ENCODE measurements at places on chromosomes 2 and 18.

DNA sequence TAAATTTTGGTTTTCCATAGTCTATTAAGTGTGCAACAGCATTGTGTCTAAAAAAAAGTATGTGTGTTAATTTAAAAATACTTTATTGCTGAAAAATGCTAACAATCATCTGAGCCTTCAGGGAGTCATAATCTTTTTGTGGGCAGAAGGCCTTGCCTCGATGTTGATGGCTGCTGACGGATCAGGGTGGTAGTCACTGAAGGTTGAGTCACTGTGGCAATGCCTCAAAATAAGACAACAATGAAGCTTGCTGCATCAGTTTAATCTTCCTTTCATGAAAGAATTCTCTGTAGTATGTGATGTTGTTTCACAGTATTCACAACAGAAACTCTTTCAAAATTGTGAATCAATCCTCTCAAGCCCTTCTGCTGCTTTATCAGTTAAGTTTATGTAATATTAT, 31.3 kb downstream of the HDHD2 start:
- no peak for DNase-seq

DNA sequence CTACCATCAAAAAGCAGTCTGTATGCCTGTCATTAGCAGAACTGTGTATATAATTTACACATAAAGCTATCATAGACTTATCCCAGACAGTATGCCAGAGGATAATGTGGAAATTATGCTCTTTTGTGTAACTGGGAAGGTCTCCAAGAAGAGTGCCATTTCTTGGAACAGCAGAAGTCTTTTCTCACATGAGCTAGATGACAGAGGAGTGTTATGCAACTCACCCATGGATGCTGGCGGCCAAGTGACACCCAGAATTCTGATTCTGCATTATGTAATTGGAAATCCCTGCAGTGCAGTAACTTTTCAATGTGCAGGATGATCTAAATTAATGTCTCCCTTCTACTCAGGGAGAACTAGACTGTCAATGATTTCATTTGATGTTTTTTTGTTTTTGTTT, 160.0 kb downstream of the UBE2E3 start:
- DNase-seq, result no peak

GRCh38 chr2:112916625-112917247, 5.8 kb downstream of the IL37 start:
- DNase-seq, result no peak

DNA sequence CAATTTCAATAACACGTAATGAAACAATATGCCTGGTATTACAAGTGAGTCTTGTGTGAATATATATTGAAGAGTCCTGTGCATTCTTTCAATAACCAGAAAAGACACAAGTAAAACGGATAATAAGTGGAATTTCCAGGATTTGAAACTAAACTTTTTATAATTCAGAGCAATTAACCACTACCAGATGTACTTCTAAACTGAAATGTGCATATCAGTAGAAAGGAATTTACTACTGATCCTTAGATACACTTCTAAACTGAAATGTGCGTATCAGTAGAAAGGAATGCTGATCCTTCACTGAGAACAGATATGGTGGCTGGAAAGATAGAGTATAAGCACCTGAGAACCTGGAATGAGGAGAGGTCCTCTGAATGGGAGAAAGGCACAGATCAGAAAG, 470.9 kb upstream of the SPHKAP start:
- no peak for DNase-seq

- DNase-seq, result no peak
Observed at GRCh38 chr2:159788253-159788652, 9.8 kb downstream of the CD302 start.

DNA sequence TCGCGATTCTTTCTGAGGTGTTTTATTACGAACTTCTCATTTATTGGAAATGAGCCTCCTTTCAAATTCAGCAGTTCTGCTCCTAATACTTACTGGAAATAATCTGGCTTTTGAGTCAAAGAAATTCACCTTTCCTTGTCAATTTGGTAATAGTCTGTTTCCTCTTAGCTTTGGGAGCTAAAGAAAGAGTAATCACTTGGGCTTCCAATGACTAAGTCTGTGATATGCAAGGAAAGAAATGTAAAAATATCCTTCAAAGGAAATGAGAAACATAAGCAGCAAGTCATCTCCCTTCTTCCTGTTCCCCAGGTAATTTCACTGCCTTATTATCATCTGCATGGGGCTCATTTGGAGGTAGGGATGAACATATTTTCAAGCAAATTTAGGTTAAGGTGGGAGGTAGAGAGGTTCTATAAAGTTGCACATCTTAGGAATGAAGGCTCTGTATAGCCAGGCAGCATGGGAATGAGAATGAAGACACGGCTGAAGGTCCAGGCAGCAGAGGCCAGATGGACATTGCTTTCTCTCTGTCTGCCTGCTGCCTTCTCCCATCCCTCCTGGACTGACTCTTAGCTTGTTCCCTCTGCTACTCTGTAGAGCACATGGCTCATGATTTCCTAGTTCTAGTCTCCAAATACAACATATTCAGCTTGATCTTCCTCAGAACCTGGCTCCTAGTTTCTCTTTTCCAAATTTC, 1.0 kb downstream of the SPP2 start:
- no peak for DNase-seq

GRCh38 chr18:30828700-30829099, 213.8 kb downstream of the DSC3 start:
- no peak for DNase-seq

- DNase-seq, result no peak
Observed at GRCh38 chr2:239588451-239589269, 187.8 kb upstream of the HDAC4 start.

DNA sequence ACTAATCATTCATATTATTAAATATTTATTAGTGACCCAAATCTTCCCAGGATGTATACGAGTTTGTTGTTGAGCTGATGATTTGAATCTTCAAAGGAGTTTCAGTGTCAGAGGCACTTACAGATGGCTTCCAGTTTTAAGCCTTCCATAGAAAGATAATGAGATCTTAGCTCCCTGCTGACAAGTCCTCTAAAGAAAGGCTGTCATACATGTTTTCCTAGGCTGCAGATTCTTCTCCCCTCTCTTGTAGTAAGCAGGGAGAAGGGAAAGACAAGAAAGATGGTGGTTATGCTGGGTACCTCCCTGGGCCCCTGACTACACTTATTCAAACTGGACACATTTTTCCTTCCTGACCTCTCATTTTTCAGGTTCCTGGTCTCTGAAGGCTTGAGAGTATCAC, 8.1 kb upstream of the GAREM1 start:
- DNase-seq, result no peak

DNA sequence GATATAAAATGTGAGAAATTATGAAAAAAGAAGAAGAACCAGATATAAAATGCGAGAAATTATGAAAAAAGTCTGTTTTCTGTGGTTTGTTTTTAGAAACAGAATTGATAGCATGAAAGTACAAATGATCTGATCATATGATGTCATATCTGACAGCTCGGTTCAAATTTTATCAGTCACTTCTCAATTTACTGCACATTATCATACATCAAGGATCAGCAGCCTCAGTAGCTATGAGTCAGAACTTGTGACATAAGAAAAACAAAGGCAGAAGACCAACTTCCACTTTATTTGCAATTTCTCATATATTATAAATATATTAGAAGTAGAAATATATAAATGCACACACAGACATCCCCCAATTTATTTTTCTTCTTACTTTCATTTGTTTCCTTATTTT, 634.0 kb downstream of the LRP1B start:
- no peak for DNase-seq

DNA sequence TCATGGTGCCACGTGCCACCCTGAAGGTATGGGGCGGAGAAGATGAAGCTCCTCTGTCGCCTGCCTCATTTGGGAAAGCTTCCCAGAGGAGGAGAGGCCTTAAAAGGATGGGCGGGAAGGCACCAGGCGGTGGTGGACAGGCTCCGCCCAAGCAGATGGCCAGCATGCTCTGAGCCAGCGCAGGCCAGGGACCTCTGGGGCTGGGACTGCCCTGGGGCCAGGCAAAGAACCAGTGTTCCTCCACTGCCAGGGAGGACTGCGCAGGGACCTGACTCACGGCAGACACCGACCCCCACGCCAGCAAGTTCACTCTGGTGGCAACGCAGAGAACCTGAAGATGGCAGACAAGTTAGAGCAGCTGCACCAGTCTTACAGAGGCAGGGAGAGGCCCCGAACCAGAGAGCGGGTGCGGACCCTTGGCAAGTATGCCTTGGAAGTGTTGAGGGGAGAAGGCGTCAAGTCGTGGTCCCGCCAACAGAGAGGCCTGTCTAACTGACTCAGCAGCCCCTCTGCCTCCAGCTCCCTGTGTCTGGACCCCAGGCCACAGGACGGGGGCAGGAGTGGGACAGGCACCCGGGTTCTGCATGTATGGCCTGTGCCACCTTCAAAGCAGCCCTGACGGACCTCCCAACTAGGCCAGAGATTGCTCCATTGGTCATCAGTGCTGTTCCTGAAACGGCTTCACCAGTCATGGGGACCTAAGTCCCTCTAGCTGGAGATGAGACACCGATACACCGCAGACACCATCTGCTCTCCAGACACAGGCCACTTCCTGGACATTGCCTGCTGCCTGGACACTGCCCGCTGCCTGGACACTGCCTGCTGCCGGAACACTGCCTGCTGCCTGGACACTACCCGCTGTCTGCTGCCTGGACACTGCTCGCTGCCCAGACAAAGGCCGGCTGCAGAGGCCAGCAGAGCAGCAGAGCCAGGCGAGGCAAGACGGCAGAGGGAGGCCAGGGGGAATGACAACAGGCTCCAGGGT, 124.7 kb downstream of the HDAC4 start:
- DNase-seq, result no peak

DNA sequence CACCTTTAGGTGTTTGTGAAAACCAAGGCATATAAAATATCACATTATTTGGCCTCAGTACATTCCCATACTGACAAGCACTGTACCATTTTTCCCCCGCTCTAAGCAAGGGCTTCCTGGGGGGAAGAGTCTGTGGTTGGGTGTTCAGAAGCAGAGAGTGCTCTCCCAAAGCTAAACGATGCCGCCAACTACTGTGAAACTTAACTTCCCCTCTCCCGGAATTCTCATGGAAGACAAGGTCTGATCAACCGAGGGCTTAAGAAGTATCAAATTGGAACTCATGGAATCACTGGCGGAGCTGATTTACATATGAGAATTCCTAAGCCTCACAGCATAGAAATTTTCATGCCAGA, 433 bp upstream of the MFF start:
- DNase-seq, result no peak

DNA sequence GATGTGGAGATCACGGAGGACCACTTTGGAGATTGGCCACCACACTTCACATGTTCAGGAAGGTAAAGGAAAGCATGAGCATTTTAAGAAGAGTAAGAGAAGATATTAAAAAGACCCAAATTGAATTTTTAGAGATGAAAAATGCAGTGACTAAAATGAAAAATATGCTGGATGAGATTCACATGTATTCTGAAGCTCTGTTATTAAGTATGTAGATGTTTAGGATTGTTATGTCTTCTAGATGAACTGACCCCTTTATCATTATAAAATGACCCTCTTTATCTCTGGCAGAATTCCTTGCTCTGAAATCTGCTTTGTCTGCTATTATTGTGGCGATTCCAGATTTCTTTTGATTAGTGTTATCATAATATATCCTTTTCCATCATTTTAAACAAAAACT, 36.0 kb upstream of the DYNC2LI1 start:
- DNase-seq, result no peak

DNA sequence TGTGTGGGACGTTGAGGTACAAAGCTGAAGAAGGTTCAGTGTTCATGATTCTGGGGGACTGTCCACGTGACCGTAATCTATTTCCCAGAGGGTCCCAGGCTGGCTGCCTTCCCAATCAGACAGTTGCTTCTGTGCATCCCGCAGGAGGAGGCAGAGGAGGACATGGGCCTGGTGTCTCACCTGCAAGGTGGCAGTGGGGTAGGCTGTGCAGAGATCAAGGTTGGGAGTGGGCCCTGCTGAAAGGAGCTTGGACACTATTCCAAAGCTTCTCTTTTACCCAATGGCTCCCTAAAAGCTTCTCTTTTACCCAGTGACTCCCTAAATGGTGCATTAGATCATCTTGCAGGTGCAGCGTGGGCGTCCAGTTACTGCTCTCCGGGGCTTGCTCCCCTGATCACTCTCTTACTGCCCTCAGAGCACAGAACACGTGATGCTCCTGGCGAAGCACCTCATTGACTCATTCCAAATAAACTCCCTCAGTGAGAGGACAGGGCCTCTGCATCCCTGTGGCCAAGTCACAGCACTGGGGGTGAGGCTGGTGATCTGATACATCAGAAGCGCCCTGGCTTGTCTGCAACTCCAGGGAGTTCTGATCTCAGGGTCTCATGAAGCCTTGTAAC, 41.5 kb downstream of the RNF144A start:
- no peak for DNase-seq

DNA sequence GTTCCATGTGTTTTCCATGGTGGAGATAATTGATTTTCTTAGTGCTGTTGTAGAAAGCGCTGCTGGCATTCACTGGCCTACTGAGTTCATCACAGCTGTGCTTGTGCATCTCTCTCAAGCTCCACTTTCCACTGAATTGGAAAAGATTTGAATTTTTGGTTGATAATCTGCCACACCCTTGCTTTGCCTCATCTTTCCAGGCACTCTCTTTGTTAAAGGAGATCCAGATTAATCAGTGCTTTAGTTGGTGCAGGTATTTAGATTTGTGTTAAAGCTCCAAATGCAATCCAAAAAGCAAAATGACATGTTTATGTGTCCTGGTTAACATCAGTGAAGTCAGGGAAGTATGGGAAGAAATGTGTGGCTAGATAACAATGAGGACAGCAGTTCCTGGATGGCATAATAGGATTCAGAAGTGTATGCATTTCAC, 2.7 kb upstream of the COL3A1 start:
- DNase-seq, result no peak

DNA sequence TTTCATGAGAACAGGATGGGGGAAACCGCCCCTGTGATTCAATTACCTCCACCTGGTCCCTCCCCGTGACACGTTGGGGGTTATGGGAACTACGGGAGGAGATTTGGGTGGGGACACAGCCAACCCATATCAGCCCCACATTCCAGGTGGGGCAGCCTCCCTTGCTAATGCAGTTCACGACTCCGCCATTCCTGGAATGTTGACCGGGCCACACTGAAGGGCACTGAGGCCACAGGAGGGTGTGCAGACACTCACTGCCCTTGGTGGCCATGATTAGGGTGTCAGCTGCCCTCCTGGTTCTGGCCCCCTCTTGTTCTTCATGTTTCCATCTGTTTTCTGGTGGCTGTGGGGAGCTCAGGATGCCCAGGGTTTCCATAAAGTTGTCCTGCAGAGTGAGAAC, 176.3 kb downstream of the TWIST2 start:
- DNase-seq, result no peak

GRCh38 chr2:238945433-238946150, 97.7 kb downstream of the TWIST2 start:
- no peak for DNase-seq

GRCh38 chr18:14189858-14190257, 57.6 kb upstream of the ZNF519 start:
- no peak for DNase-seq

DNA sequence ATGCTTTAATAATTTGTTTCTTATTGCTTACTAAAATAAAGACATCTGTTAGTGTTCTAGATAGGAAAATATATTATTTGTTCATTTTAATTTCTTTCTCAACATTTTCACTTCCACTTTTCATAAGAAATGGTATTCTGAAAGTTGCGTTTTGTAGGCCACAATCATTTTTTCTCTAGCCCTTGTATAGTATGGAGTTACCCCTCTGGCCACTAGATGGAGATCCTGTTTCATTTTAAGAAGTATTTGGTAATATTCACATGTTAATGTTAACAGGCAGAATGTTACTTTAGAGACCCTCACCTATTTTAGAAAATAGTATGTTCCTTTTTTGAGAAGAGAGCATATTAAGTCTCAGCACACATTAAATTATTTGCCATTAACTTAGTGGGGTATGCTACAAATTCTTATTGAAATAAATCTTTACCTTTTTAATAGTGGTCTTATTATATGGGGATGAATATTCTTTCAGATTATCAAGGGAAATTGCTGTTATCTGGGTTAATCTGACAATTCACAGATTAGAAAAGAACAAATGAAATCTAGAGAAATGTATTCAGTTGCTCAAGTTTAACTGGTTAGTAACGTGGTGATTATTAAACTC, 73.9 kb upstream of the TTC27 start:
- no peak for DNase-seq
